ENCODE measurements at places on chromosomes 2 and 18.

DNA sequence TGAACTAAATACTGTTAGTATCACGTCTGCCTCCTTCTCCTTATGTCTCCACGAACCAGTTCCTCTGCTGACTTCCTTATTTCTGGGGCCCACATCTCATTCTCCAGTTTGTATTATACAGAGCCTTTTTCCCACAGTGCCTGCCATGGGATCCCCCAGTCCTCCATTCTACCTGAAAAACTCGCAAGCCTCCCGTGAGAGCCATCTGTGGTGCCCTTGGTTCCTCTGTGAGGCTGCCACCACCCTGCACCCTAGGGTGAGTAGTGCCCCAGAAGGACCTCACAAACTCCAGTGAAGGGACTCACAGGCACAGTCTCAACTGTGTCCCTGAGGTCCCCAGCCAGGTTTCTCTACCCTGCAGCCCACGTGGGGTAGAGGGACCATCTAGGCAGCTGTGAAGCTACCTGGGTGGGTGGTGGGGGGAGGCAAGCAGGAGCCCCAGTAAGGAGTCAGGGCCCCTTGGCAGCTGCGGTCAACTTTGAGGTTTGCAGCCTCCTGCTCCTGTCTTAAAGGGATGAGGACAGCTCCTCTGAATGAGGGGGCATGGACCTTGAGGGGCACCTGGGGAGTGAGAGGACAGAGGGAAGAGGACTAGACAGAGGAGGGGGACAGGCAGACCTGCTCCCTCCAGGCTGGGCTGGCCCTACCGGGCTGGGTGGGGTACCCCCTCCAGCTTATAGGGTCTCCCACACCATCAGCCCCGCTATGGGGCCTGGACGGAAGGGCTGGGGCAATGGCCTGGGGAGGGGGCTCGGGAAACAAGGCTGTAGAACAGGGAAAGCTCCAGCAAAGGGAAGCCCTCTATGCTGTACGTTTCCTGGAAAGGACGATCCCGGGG is 1.0 kb downstream of the PSTPIP2 start:
- H3K36me3 ChIP-seq: no peaks in the 10 kb centered on the region
- H3K4me3 ChIP-seq: peak overlapping the region; percentile 67
- H3K27ac ChIP-seq: no peak overlapping the region
- DNase-seq: no peak
- no peaks in the 10 kb centered on the region for H3K4me1 ChIP-seq

DNA sequence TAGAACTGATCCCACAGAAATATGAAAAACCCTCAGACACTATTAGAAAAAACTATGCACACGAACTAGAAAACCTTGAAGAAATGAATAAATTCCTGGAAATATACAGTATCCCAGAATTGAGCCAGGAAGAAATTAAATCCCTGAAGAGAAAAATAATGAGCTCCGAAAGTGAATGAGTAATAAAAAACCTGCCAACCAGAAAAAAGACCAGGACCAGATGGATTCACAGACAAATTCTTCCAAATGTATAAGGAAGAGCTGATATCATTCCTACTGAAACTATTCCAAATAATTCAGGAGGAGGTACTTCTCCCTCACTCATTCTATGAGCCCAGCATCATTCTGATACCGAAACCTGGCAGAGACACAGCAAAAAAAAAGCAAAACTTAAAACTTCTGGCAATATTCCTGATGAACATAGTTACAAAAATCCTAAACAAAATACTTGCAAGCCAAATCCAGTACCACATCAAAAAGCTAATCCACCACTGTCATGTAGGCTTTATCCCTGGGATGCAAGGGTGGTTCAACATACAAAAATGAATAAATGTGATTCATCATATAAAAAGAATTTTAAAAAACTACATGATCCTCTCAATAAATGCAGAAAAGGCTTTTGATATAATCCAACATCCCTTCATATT is 1397.6 kb upstream of the DDX18 start:
- H3K36me3 ChIP-seq: peaks cover 2% of the 10 kb centered on the region
- no peak overlapping the region for H3K4me3 ChIP-seq
- DNase-seq: no peak
- no peak overlapping the region for H3K27ac ChIP-seq

DNA sequence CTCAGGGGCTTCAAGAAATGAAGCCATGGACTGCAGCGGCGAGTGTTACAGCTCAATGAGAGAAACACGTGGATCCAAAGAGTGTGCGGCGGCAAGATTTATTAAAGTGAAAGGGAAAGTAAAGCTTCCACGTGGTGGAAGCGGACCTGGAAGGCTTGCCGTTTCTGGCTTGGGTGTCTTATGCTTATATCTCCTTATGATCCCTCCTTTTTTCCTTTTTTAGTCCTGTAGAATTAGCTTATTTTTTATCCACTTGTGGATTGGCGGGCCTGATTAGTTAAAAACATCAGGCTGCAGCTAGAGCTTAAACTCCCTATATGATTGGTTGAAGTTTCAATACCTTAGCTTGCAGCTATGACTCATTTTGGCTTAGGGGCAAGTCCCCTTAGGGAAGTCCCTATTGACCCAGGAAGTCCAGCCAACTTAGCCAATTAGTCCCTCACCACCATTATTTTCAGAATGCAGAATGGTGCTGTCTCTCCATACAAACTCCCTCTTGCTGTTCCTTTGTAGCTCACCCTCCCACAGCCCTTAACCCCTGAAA is 11.6 kb upstream of the HNMT start:
- H3K4me3 ChIP-seq: no peak overlapping the region
- H3K27me3 ChIP-seq: no peaks in the 10 kb centered on the region
- no peak for DNase-seq
- H3K27ac ChIP-seq: no peak overlapping the region

DNA sequence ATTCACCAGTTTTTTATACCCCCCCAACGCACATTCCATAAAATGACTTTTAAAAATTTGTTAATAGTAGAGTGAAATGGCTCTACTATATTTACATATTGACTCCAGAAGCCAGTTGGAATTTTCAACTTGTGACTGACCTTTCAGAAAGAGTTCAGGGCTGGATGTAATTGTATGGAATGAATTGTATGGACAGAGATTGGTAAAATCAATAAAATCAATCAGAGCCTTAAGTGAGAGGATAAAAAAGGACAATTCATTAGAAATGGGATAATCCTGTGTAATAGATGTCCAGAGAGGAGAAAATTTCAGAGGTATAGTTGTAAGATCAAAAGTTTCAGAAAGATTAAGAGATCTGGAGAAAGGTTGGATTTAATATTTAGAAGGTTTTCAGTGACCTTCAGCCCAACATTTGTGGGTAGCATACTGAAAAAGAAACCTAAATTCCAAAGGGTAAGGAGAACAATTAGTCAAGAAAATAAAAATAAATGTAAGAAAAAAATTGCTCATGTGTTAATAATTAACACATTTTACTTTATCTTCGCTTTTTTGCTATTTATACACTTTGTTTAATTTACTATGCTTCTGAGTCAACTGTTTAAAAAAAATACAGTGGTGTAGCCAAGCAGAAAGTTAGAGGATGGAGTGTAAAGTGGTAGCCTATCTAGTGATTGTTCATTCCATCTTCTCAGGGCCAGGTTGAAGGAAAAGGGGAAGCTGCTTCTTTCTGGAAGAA is 385.4 kb upstream of the TMEFF2 start:
- H3K4me3 ChIP-seq: no peak overlapping the region
- no peaks in the 10 kb centered on the region for H3K27me3 ChIP-seq
- peaks cover 19% of the 10 kb centered on the region for H3K4me1 ChIP-seq
- no peak overlapping the region for H3K27ac ChIP-seq
- DNase-seq: no peak

DNA sequence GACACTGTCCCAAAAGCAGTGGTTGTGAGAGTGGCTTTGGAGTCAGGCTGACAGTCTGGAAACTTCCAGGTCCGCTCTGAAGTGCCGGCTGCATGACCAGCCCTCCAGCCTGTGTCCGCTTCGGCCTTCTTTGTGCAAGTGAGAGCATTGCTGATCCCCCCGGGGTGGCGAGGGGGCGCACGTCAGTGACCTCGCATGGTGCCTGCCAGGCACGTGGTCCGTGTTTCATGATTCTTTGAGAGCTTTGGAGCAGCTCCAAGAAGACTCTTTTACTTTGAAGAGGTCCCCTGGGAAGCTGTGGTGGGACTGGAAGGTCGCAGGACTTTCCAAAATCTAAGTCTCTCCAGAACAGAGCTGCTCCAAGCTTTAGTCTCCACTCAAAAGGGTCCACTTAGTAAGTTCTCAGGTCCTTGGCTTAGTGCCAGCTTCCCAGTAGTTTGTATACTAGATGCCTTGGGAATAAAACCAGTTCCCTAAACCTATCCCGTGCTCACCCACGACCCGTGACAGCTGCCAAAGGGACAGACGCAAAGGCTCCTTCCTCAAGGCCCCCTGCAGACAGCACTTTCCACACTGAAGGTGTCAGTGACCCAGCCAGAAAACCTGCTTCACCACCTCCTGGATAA is 68.8 kb downstream of the ADI1 start:
- DNase-seq: no peak
- no peak overlapping the region for H3K27ac ChIP-seq
- H3K4me3 ChIP-seq: no peak overlapping the region
- H3K36me3 ChIP-seq: peaks cover 27% of the 10 kb centered on the region
- H3K27me3 ChIP-seq: no peaks in the 10 kb centered on the region

DNA sequence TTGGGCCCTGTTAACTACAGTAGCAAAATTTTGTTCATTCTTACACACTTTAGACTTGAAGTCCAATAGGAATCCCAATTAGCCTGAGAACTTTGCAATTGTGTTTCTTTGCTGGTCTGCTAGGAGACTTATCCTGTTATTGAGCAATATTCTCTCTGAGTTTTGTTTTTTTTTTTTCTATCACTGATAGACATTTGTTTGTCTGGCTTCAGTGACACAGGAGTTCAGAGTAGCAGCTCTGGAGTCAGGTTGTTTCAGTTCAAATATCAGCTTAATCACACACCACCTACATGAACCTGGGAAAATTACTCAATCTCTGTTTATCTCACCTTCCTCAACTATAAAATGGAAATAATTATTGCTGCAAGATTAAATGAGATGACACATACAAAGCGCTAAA is 360.2 kb upstream of the POU3F3 start:
- H3K4me3 ChIP-seq: no peak overlapping the region
- H3K36me3 ChIP-seq: no peaks in the 10 kb centered on the region
- H3K4me1 ChIP-seq: no peaks in the 10 kb centered on the region
- H3K27ac ChIP-seq: no peak overlapping the region

- no peak overlapping the region for H3K27ac ChIP-seq
- no peaks in the 10 kb centered on the region for H3K27me3 ChIP-seq
- H3K4me1 ChIP-seq: no peaks in the 10 kb centered on the region
- no peaks in the 10 kb centered on the region for H3K36me3 ChIP-seq
- no peak for DNase-seq
- H3K4me3 ChIP-seq: no peak overlapping the region
Observed at GRCh38 chr2:58992062-58992706, 751.1 kb upstream of the FANCL start.

DNA sequence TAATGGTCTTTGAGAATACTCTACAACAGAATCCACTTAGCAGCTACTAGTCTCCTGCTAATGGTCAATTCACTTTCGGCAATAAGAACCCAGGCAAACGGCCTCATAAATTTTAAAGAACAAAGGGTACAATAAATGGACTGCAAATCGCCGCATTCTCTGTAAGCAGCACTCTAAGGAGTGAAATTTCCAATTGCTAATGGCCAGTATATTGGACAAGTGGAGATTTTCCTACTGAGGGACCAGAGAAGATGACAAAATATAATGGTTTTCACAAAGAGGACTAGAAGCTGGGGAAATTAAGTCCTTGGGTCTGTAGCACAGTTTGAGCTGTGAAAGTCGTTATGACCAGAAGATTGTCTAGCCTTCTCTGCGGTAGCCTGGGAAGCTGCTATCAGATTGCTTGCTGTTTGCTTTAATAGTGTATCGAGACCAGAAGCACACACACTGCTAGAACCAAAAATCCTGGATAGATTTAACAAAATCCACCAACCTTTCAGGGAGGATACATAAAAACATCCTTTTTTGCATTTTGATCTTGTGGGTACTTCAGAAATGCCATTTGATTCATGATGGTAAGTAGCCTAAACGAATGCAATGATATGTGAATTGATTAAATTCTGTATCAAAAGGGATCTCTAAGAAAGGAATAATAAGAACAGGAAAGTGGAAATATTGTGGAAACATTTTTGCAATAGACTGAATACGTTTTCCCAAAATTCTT is 53.6 kb upstream of the ATP8B1 start:
- DNase-seq: no peak
- peaks cover 15% of the 10 kb centered on the region for H3K4me1 ChIP-seq
- H3K4me3 ChIP-seq: no peak overlapping the region
- no peaks in the 10 kb centered on the region for H3K36me3 ChIP-seq
- H3K27me3 ChIP-seq: peaks cover 4% of the 10 kb centered on the region

DNA sequence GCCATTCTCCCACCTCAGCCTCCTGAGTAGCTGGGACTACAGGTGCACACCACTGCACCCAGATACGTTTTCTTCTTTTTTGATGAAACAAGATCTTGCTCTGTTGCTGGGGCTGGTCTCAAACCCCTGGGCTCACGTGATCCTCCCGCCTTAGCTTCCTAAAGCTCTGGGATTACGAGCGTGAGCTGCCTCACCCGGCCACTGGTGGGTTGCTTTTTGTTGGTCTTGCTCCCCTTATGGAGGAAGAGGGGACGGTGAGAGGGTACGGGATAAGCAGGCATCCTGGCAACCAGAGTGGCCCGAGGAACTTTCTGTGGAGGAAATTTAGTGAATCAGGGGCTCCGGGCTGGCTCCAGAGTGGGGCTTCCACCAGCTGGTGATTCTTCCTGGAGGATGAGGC is 222.3 kb downstream of the HDAC4 start:
- H3K4me1 ChIP-seq: peaks cover 14% of the 10 kb centered on the region
- H3K27ac ChIP-seq: peak overlapping the region; percentile 33
- peaks cover 41% of the 10 kb centered on the region for H3K36me3 ChIP-seq
- H3K4me3 ChIP-seq: no peak overlapping the region
- no peaks in the 10 kb centered on the region for H3K27me3 ChIP-seq

- peaks cover 19% of the 10 kb centered on the region for H3K4me1 ChIP-seq
- H3K27ac ChIP-seq: peak overlapping the region; percentile 71
- H3K4me3 ChIP-seq: no peak overlapping the region
- peaks cover 7% of the 10 kb centered on the region for H3K27me3 ChIP-seq
- DNase-seq: no peak
- H3K36me3 ChIP-seq: no peaks in the 10 kb centered on the region
Observed at GRCh38 chr2:64606479-64607363, 47.0 kb downstream of the SERTAD2 start.

DNA sequence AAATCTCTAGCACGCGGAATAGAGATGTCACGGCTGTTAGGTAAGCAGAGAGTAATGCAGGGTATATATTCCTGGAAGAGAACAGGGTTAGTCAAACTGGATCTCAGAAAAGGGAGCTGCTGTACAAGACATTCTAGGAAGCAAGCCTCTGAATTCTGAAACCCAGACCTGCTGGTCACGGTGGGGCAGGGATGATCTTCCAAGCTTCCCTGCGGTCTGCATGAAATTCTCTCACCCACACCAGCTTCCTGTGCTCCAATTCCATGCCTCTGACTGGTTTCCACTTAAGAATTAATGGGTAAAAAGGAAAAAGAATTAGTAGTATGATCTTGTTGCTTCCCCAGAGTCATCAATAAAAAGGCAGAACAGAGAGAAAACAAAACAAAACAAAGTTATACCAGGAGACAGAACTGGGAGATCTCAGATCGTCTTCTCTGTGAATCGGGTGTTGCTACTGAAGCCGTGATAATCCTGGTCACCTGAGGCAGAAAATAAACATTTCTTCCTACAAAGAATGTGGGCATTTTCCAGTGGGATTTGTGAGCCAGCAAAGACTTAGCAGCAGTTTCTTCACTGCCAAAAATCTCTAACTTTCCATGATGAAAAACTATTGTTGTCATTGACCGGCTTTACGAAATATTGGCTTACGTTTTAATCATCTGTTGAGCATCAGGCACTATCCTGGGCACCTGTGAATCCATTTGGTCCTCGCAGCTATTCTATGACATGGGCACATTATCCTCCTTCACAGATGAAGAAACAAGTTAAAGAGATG is 5.3 kb upstream of the CYP27C1 start:
- peaks cover 21% of the 10 kb centered on the region for H3K27me3 ChIP-seq
- no peak for DNase-seq
- no peak overlapping the region for H3K4me3 ChIP-seq
- H3K4me1 ChIP-seq: peaks cover 35% of the 10 kb centered on the region

Data from progenitor cell of endocrine pancreas (in vitro differentiated cells).